ENCODE measurements at places on chromosomes 11 and 22.

DNA sequence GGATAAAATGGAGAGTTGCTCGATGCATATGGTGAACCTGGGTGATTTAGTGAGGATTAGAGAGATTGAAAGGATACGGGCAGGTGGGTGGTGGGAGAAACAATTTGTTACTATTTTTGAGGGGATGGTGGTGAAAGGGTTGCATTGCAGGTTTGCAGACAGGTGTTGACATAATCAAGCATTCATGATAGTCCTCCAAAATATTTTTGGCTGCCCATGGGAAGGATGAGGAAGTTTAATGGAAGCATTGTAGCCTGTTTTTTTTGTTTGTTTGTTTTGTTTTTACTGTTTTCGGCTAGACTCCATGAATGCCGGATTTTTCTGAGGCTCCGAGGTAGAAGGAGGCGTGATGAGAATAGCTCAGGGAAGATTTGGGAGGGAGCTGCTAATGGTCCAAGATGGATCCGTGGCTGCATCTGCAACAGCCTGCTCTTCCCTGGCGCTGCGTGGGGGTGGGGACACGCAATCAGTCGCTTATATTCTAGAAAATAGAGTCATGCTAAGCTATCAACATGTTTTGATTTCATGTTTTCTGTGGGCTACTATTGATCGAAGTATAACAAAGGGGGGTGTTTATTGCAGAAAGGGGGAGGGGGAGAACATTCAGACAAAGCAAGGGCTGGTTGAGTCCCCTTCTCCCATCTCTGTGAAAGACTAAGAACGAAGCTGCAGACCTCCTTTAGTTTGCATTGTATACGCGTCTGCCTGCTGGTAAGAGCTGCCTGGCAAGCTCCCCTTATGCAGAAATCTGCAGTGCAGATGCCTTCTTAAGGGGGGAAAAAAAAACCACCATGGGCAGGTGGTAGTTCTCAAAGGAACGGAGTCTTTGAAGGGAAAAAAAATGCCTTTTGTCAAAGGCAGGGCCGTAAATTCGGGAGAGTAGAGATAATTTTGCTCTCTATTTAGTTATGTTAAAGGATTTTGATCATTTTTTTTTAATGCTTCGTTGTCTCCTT lies 1.0 kb downstream of the RTN3 start:
- peak; percentile 23 for DNase-seq

DNA sequence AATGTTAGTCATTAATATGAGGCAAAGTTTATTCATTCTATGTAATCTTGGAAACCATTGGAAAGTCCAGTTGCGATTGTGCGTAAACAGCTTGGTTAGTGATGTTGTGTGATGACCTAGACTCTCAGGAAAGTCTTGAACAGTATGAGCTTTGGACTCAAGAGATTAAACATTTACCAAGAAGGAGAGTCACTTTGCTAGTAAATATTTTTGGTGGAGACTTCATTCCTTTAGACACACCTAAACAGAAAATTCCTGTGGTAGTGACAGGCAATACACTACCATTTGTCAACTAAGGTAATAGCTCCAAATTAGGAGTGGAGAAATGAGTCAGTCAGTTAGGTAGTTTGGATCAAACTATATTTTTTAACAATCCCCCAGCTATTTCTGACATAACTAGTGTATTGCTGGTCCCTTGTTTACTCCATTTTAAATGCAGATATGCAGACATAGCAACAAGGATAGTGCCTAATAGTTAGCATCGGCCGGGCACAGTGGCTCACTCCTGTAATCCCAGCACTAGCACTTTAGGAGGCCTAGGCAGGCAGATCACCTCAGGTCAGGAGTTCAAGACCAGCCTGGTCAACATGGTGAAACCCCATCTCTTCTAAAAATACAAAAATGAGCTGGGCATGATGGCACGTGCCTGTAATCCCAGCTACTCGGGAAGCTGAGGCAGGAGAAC lies 89.3 kb downstream of the ARHGAP42 start:
- DNase-seq, result peak; percentile 6

- no peak for DNase-seq
Measured at GRCh38 chr11:99803501-99803900, 782.8 kb downstream of the CNTN5 start.

GRCh38 chr11:125591649-125592304 lies 875 bp upstream of the STT3A start:
- peak; percentile 44 for DNase-seq

DNA sequence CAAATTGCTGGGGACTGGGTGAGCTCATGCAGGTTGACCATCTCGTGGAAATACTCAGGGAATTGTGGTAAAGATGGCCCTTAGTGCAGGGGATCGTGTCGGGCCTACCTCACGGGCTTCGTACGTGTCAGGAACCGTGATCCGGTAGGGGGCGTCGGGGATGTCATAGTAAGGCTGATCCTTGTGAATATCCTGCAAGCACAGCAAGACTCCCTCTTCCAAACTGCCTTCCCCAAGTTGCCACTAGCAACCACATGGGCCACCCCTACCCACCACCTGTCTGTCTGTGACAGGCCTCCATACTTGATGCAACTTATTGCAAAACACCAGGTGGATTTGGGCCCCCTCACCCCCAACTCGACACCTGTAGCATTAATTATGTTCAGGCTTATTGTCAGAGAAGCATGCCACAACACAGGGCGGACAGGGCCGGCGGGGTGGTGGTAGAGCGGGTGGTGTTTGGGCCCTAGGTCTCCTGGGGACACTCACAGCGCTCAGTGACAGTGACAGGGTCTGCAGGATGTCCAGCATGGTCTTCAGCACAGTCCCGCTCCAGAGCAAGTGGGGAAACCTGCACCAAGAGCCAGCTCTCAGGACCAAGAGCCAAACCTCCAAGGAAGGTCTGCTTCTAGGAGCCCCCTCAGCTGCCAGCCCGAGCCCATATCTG lies 22.6 kb upstream of the SERPIND1 start:
- DNase-seq, result no peak

GRCh38 chr11:80424012-80424695 lies 983.3 kb upstream of the TENM4 start:
- no peak for DNase-seq

- DNase-seq, result peak; percentile 85
Measured at GRCh38 chr11:130523609-130524008, 75.2 kb downstream of the ADAMTS15 start.

DNA sequence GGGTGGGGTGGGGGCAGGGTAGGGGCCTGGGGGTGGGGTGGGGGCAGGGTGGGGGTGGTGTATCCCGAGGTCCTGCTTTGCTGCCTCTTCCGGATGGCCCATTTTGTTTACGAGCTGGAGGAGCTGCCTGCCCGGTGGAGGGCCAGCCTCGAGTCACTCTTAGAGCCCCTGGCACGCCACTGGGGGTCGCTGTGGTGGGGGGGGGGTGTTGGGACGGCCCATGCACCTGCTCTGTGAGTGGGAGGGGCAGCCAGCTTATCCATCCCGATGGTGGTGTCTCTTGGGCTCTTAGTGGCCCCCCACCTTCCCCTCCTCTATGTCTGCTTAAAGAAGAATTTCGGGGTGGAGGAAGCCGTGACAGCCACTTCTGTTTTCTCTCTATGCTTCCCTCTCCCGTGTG lies 24.6 kb downstream of the MRGPRD start:
- DNase-seq, result no peak

DNA sequence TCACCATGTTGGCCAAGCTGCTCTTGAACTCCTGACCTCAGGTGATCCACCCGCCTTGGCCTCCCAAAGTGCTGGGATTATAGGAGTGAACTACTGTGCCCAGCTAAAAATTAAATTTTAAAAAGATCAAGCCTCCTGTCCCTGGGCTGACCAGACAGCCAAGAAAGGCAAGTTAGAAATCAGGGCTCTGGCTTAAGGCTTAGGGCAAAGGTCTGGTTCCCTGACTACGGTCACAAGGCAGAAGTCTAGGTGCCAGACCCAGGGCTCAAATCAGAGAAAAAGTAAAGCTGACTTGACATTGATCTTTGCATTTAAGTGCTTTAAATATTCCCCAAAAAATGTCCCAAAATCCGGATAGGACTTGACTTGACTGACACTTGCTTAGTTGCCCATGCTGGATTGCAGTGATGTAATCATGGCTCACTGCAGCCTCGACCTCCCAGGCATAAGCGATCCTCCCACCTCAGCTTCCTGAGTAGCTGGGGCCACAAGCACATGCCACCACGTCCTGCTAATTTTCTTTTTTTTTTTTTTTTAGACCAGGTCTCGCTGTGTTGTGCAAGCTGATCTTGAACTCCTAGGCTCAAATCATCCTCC lies 17.3 kb upstream of the CRKL start:
- no peak for DNase-seq

GRCh38 chr11:126978165-126978564 lies 22.4 kb downstream of the KIRREL3 start:
- no peak for DNase-seq

DNA sequence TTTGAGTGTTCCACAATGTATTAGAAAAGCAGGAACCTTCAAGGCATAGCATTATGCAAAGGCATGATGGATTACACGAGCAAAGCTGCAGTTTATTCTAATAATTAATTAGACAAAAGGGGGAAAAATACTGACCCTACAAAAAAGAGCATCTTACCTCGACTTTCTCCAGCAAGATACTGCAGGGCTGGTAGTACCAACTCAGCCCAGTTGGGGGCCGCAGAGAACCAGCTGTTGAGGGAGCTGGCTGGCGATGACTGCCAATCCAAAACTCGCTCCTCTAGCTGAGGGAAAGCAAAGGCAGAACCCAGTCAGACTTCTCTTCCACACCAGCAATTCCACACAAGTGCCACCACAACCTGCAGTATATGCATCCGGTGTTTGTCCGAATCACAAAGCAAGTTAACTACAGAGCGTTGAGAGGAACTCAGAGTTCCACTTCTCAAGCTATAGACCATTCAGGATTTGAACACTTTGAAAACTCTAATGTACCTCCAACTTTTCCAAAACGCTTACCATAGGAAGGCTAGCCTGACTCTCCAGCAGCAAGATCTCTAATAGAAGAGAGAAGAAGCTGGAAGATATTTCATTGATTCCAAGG lies 13.7 kb downstream of the NFRKB start:
- DNase-seq, result peak; percentile 66

DNA sequence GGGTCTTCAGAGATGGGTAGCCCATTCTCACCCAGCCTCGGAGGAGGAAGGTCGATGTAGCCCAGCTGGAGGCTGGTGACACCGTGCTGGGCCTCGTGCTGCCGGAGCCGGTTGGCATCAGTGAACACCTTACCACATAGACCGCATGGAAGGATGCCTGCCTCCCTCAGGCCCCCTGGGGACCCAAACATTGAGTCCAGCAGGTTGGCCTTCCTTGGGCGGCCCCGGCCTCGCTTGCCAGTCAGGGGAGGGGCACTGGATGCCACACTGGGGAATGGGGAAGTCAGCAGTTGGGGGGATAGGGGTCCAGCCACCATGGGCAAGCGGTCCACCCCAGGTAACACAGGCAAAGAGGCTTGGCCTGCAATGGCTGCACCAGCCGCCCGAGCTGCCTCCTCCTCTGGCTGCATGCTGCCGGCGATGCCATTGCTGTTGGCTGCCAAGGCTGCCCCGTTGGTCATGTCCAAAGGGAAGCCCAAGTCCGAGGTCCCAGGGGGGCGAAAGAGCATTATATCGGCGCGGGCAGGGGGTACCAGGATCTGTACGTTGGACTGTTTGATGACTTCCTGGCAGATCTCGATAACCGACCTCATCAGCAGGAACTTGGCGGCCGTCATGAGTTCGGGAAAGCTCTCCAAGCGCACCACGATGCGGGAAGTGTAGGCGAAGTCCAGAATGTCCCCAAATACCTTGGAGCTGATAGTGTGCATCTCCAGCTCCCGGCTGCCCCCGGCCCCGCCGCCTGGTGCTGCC lies 1.4 kb downstream of the PATZ1 start:
- DNase-seq, result no peak

DNA sequence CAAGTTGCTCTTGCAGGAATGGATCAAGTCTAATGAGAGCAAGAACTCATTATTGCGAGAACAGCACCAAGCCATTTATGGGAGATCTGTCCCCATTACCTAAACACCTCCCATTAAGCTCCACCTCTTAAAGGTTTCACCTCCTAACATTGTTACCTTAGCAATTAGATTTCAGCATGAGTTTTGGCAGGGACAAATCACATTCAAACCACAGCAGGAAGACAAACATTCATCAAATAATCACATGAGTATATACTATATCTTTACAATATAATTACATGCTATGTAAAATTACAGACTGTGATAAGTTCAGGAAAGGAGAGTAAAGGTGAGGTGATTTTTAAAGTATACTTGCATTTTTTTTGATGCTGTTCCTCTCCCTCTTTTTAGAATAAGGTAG lies 6.6 kb upstream of the TEAD1 start:
- DNase-seq, result no peak

GRCh38 chr11:126029805-126030204 lies 32.9 kb downstream of the CDON start:
- no peak for DNase-seq

DNA sequence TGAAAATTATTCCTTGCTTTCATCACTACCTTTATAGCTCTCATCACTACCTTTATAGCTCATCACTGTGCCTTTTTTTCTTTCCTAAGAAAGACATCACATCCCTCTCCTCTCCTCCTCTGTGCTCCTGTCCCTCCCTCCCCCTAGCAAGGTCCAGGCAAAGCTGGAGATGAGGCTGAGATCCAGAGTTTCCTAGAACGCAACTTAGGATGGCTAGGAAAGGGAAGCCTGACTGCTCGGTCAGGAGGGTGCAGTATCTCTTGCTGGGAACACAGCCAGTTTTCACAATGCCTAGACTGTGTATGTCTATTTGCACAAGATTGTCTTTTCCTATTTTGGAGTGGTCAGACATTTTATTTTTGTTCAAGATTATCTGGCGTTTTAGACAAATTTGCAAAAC lies 24.7 kb downstream of the TUB start:
- DNase-seq, result no peak

- DNase-seq, result no peak
Measured at GRCh38 chr11:33982661-33983060, 68.9 kb upstream of the CAPRIN1 start.

GRCh38 chr11:131579932-131580387 lies 209.5 kb downstream of the NTM start:
- peak; percentile 82 for DNase-seq

DNA sequence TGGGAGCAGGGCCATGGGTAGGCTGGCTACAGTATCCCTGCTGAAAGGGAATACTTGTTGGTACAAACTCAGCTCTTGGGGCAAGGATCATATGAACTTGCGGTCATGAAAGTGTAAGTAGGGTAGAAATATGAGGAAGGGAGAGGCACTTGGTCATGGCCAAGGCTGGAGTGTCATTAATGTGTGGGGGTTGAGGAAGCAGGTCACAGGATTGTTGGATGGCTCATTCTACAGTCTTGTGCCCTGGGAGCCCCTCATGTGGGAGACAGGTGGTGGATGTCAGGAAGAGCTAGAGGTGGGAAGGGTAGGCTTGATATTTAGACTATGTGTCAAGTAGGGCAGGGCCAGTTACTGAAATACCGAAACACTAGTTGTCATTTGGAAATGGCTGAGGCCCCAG lies 95.5 kb downstream of the RRM1 start:
- DNase-seq, result no peak

DNA sequence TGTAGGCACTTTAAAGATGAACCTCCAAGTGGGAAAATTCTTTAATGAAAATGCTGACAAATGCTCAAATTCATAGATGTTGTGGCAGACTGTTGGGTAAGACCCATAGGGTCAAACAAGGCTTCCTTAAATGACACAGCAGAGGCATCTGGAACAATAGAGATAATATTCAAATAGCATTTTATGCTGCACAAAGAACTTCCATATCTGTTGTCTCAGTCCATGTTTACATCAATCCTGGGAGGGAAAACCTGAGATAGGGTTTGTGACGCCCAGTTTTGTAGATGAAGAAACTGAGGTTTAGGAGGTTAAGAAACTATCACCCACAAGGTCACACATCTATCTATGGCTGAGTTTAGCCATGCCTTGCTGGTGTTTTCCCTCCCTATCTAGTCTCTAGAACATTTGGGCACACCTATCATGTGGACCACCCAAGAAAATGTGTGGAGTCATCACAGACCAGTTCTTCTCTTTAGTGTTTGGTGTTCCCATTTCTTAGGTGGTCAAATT lies 106.4 kb downstream of the EHF start:
- DNase-seq, result no peak

GRCh38 chr11:32890843-32891656 lies 1.6 kb upstream of the QSER1 start:
- no peak for DNase-seq

Data from AG08395 (cell line).